ENCODE measurements at places on chromosomes 1 and 21.

DNA sequence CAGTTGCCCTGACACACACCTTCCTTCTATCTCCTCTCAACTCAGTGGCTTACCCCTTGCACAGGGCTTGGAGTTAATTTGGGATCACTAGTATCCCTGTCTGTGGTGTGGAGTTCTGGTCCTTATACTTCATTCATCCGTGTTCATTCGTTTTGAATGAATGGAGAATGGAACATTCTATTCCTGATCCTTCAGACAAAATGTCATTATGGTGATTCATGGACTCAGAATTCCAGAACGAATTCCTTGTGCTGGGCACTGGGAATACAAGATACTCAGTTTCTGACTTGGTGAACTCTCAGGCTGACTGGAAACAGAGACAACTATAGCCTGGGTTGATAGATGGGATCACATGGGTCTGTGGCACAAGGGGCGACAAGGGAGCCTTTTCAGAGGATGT lies 49.9 kb upstream of the TRABD2B start:
- no peak for DNase-seq

GRCh38 chr1:225817611-225818061 lies 7.7 kb downstream of the EPHX1 start:
- no peak for DNase-seq

GRCh38 chr1:50517488-50517887 lies 94.2 kb upstream of the DMRTA2 start:
- DNase-seq = no peak

DNA sequence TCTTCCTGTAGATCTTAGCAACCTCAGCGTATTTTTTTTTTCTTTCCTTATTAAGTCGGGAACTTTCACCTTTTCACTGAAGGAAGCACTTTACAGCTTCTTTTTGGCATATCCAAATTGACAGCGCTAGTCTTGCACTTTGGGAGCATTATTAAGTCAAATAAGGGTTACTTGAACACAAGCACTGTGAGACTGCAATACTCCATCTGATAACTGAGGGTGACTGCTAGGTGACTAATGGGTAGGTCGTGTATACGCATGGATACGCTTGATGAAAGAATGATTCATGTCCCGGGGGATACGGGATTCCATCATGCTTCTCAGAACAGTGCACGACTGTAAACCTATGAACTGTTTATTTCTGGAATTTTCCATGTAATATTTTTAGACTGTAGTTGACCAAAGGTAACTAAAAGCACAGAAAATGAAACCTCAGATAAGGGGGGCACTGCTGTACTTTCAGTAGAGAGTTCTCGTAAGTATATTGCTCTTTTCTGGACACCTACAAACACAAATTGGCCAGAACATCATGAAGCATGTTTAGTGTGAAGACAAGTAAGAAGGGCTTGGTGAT lies 364.7 kb downstream of the SMYD3 start:
- DNase-seq = peak; percentile 13

DNA sequence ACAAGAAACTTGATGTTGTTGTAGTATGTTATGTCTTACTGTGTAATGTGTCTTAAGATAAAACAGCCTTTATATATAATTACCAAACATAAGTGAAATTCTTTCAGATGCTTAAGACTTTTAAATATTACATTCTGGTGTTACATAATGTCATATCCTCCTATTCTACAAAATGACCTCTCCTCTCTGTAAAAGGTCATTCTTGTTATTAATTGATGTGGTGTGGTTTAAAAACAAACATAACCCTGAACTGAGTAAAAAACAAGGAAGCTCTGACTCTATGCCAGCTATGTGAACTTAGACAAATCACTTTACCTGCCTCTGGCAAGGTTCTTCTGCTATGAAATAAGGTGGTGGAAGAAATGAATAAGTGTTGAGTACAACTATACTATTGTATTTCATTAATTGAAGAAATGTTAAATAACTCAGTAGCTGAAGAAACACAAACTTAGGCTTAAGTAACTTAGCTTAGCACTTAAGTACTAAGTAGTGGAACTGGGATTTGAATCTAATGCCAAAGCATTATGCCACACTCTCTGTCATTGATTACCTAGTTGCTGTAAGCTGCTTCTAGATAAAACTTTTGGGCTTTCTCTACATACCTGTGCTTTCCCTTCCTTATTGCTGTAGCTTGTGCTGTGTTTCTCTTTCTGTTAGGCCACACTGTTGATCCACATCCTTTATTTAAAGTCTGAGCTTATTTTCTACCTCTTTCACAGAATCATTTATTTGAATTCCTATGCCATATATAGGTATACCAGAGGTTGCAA lies 859 bp upstream of the ANGPTL1 start:
- DNase-seq = no peak

GRCh38 chr1:77948841-77949424 lies 29.9 kb downstream of the FUBP1 start:
- DNase-seq = peak; percentile 7

GRCh38 chr21:14592296-14593000 lies 46.3 kb upstream of the SAMSN1 start:
- DNase-seq = no peak

DNA sequence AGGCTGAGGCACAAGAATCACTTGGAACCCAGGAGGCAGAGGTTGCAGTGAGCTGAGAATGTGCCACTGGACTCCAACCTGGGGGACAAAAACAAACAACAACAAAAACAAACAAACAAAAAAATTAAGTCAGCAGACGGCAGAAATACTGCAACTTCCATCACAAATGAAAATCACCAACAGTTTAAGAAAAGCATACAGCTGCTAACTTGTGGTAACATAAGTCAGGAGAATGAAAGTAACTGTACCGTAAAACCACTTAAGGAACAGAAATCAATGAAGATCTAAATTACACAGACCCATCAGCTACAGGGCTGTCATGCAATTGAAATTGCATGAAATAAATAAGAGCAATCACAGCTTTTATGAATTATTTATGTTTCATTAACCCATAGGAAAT lies 25.0 kb downstream of the MCOLN2 start:
- no peak for DNase-seq

DNA sequence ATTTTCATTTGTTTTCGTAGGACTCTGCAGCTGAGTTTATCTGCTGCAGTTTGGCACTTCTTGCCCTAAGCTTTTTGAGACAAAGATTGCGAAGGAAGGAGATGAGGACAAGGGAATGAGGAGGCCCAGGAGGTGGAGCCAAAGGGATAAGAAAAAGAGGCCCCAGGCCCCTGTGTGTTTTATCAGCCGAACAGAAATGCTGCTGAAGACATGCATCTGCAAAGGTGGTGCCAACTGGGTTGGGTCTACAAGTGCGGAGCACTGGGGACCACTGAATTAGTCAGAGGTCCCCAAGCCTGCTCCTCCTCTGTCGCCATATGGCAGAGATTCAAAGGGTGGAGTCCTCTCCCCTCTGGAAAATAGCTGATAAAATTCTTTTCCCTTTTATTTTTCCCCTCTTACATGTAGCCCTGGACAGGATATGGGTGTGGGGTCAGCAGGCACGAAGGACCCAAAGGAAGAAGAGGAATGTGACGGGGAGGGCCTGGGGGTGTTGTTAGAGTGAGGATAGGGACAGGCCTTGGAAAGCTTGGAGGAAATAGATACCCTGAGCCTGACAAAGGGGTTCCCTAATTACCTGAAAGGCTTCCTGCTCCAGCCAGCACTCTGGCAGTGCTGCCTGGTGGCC lies 2.7 kb downstream of the CD34 start:
- DNase-seq = no peak

DNA sequence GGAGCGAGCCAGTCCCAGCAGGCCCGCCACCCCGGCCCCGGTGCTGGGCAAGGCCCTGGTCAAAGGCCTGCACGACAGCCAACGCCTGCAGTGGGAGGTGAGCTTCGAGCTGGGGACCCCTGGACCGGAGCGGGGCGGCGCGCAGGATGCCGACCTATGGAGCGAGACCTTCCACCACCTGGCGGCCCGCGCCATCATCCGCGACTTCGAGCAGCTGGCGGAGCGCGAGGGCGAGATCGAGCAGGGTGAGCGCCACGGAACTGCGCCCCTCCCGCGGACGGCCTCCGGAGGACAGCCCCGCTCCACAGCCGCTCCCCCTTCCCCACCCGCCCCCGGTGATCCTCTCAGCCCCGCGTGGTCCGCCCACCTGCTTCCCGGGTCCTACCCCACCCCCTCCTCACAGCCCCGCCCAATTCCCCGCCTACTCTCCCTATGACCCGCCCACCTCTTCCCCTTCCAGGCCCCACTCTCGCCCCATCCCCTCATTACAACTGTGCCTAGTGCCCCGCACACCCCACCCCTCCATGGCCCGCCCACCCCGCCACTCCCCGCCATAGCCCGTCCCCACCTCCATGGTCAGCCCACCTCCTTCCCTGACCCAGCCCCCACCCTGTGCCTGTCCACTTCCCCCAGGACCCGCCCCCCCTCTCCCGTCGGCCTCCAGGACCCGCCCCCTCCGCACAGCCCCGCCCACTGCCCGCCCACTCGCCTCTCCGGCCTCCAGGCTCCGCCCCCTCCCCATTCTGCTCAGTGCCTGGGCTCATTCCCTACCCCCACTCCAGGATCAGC lies 52.7 kb downstream of the VWA5B1 start:
- DNase-seq = peak; percentile 69

GRCh38 chr1:232339073-232339472 lies 290.9 kb downstream of the SIPA1L2 start:
- DNase-seq = no peak

DNA sequence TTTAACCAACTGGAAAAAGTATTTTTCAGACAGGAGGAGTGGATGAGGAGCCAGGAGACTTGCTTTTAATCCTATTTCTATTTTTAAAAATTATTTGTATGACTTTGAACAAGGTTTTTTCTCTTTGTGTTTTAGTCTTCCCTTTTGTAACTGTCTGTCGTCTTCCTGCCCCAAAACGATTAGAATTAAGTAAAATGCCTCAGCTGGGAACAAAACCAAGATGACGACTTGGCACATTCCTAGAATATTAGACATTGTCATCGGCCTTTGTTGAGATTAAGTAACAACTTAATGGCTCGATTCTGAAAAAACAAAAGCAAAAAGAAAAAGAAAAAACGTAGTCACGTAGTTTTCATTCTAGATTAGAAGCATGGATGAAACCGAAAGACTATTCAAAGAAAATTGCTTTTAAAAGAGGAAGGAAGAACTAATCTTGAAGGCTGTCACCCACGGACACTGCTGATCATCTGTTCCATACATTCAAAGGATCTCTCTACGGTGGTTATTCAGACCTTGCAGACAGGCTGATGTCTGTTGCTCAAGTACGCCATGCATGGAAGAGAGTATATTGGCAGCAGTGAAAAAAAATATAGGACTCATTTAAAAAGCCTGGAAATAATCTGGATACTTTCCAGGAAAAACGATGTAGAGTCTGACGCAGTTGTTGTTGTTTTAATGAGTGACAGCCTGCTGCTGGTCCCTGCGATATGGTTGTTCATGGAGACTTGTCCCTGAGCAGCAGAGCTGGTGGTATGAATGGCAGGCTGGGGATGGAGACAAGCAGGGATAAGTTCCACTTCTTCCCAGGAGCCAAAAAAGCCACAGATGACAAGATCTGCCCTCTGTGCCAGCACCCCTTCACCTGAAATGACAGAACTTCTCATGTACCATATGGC lies 16.8 kb downstream of the GNG4 start:
- DNase-seq = no peak

DNA sequence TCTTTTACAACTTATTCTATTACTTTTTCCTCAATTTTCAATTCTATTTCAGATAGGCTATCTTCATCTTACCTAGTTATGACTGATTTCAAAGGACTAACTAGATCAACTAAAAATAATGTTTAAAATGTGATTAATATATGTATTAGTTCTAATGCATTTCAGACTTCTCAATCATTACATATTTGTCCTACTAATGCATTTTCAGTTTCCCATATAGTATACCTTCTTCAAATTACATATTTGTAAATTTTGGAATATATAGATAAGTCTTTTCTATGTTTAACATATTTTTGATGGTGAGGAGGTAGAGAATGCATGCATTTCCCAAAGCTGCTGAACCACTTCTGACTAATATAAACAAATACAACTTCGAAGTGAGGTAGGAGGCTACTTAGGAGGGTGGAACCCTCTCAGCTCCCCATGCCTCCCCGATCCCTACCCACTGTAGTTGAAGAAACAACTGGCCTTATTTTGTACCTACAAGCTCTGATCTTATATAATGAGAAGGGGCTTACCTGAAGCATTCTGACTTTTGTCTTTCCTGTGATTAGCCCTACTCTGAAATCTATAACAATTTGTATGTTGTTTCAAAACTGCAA lies 1.7 kb downstream of the TRMT1L start:
- peak; percentile 5 for DNase-seq

GRCh38 chr1:234989479-234990327 lies 138.9 kb downstream of the TOMM20 start:
- DNase-seq = no peak

- DNase-seq = no peak
Measured at GRCh38 chr1:45411510-45411899, 71.3 kb upstream of the MUTYH start.

DNA sequence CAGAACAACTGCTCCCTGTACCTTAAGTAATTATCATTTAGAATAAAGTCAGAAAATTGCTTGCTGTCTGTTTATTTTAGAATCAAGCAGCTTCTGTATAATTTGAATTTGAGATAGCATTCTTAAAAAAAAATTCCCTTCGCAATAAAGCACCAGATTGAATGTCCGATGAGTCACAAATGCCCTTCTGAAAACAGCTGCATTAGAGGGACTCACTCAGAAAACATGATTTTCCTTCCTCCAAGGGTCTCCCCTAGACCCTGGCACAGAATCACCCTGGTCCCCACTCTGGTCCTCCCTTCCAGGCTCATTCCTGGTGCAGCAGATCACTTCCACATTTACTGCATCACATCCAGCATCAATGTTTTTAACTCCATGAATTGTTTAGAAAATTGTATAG lies 471.1 kb upstream of the VAMP3 start:
- DNase-seq = peak; percentile 30

GRCh38 chr1:158257888-158258287 lies 3.7 kb downstream of the CD1A start:
- no peak for DNase-seq

DNA sequence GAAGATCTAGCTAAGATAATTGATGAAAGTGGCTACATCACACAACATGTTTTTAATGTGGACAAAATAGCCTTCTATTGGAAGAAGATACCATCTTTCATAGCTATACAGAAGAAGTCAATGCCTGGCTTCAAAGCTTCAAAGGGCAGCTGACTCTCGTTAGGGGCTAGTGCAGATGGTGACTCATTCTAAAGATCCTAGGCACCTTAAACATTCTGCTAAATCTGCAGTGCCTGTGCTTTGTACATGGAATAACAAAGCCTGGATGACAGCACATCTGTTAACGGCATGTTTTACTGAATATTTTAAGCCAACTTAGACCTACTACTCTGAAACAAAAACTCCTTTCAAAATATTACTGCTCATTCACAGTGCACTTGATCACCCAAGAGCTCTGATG lies 65.6 kb upstream of the USP24 start:
- no peak for DNase-seq

GRCh38 chr1:111725192-111725591 lies 14.0 kb downstream of the INKA2 start:
- no peak for DNase-seq

GRCh38 chr1:27527890-27528817 lies 38.2 kb upstream of the WASF2 start:
- peak; percentile 94 for DNase-seq

DNA sequence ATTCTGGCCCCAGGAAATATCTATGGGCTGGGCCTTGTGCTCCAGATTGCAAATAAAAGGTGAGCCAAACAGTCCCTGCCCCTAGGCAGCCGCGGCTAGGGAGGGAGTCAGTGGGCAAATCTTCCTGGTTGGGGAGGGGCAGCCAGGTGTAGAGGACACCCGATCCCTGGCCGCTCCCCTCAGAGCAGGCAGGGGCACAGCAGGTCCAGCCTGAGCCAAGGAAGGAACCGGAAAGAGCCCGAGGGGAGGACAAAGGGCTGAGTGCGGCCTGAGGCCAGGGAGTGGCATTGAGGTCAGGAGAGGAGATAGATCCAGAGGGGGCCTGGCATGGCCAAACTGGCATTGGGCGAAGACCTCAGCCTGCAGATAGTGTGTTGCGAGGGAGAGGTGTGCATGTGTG lies 36.6 kb upstream of the ARF1 start:
- no peak for DNase-seq

Data from hepatocyte (in vitro differentiated cells).